Anterior cingulate cortex (tissue), 58 donors: ENCODE measurements at places on chromosomes 6 and 20.

DNA sequence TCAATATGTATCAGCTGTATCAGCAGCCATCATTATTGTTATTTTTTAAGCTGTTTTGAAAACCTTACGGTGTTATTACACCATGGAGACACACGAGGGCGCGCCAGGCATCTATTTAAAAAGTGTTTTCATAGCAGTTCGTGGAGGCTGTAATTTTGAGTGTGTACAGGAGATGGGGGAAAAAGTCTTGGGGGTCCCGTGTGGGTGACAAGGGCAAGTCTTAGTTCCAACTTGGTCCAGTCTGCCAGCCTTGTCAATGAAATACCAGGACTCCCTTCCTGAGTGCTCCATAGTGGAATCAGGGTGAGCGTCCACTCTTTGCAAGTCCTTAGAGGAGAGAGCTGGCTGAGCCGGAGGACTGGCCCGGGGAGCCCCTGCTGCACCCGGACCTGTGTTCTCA is 43.3 kb downstream of the SLC2A10 start:
- DNase-seq, result peak; percentile 10

DNA sequence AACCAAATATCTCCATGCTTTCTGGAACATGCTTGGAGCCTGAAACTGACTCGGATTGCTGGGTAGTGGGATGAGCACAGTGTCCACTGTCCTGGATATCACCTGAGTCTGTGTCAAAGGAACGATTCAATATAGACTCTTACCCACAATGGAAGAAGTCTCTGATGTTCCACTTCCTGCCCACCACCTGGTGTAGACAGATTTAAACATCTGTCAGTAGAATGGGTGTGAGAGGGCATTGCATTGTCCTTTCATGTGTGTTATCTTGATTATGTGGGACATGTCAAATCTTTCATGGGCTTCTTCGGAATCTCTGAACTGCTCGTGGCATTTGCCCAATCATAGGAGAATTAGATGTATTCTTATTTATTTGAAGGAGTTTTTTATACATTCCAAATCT is 20.8 kb downstream of the ULBP3 start:
- no peak for DNase-seq

GRCh38 chr20:12682613-12683012 is 326.2 kb upstream of the SPTLC3 start:
- DNase-seq, result no peak

DNA sequence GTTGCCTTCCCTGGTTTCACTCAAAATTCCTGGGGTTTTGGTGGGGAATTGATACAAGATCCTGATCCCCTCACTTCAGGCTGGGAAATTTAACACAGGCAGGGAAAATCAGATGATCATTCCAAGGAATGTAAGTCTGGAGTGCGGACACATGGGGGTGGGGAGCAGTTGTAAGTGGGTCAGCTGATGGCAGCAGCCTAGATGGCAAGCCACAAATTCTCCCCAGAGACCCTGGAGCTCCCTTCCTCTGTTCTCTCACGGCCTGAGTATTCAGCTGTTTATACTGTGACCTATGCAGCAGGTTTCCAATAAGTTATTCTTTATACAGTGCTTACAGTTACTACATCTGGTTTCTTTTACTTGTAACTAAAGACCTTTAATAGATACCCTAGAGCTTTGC is 144.9 kb downstream of the SH3BGRL2 start:
- no peak for DNase-seq
